GM10248 (cell line): ENCODE measurements at places on chromosomes 6 and 20.

GRCh38 chr20:53557130-53557529 is 36.5 kb downstream of the ZNF217 start:
- no peak for DNase-seq

DNA sequence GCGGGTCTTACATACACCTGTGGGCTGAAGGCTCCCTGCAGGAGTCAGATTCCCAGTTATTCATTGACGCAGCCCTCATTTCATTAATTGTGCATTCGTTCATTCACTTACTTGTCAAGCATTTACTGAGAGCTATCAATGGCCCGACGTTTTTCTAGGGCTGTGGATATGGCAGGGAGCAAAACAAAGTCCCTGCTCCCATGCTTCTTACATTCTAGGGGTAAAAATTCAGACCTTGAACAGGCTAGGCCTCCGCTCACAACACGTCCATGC is 369 bp upstream of the NSFL1C start:
- DNase-seq, result no peak

DNA sequence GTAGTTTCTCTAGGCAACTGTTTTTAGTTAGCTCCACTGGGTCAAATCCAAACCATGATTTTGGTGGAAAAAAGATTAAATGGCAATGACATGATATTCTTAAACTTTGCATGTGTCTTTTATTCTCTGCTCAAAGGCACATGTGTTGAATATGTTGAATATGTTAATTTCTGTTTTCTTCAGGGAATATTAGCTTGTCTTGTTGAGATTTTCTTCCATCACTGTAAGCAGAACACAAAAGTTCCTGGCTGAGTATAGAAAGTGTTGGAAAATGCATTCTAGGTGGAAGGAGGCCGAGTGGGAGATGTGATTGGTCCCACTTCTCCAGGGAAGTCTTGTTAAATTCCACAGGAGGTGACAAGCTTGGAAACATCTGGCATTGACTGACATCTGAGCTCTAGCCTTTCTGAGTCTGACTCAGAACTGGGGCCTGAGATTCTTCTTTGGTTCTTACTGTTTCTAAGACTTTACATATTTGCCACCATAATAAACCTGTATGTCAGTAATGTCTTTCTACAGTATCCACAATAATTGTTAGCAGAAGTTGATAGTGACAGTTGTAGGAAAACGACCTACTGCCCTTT is 81.1 kb downstream of the LAMA4 start:
- no peak for DNase-seq

GRCh38 chr6:24867104-24867703 is 68.5 kb upstream of the ARMH2 start:
- DNase-seq, result no peak

DNA sequence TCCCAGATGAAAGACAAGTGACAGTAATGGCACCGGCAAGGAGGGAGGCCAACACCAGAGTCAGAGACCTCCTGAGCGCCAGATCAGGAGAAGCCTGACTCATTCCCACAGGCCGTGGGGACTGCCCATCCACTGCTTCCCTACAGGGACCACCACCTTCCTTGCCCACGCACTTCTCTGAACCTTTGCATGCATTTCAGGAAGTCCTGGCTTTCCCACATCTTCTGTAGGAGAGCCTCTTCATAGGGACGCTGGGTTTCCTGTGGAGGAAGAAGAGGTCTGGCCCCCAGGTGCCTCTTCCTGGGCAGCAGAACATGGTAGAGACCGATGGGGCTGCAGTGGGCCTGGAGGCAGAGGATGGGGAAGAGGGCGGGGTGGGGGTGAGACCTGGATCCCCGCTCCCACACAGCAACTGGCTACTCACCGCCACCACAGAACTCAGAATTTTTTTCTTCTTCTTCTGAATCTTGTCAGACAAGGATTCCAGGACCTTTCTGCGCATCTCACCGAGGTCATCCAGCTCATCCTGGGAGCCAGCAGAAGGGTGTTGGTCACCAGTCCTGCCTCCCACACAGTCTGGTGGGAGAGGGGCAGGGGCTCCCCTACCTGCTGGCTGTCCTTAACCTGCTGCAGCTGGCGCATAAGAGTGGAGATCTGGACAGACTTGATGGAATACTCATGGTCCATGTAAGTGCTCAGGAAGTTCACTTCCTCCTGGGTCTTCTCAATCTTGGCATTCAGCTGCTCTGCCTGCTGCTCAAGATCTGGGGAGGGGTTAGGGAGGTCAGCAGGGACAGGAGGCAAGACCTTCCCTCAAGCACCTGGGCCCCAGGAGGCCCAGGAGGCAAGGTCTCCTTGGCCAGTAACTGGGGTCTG is 13.7 kb downstream of the C20orf96 start:
- DNase-seq, result no peak

GRCh38 chr6:13331516-13332348 is 3.4 kb upstream of the TBC1D7 start:
- DNase-seq, result peak; percentile 42

GRCh38 chr6:41545247-41545702 is 906 bp upstream of the FOXP4 start:
- DNase-seq, result no peak

DNA sequence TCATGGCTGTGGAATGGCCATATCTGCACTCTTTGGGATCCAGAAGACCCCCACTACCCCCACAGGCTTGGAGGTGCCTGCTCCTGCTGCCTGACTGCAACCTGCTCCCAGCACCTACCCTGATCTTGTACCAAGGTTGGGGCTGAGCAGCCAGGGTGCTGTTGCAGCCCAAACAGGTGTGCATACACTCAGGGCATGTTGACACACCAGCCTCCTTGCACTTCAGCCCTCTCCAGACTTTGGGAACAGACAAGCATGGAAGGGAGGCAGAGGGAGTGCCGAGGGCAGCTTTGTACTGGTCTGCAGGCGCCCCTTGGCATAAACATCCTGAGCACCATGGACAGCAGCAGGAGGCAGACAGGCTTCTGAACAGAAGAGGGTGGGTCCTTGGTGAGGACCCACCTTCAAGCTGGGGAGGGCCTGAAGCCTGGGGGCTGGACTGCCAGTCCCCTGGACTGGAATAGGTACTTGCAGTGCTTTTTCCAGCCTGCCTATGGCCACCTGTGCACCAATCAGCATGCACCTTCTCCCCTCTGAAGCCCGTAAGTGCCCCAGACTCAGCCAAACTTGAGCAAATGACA is 1675.8 kb downstream of the HACE1 start:
- DNase-seq, result no peak

DNA sequence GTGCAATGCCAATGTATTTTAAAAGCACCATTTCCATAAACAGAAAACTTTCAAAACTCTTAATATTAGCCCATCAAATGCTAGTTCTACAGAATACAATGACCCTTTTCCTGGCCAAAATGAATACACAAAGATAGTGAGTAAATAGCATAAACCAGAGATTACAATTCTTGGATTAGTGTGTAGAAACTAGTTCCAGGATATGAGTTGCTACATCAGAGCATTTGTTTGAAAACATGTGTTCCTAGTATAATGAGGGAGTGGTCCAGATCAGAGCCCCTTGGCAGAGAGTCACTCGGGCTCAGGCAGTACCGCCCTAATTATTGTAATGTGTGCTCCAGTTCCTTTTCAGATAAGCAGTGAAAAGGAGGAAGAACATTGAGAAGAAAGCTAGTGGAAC is 63.7 kb upstream of the COL21A1 start:
- no peak for DNase-seq

DNA sequence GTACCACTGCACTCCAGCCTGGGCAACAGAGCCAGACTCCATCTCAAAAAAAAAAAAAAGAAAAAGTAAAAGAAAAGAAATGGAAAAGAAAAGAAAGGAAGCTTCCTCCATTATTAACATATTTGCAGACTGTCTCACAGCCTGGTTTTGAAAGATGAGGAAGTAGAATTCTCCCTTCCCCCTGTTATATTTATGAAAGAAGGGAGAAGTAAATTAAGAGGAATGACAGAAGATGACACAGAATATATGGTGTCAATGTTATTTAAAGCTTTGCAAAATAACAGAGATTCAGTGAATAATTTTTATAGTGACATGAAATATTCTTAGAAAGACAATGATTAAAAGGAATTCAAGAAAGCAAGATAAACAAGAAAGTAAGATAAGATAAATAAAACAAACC is 83.7 kb upstream of the PRSS16 start:
- no peak for DNase-seq

- no peak for DNase-seq
Measured at GRCh38 chr6:112744827-112745226, 397.7 kb downstream of the RFPL4B start.

- no peak for DNase-seq
Measured at GRCh38 chr6:61649845-61650244, 636.2 kb downstream of the KHDRBS2 start.

- no peak for DNase-seq
Measured at GRCh38 chr20:48193627-48194425, 408.5 kb upstream of the SULF2 start.

- no peak for DNase-seq
Measured at GRCh38 chr20:49548371-49548947, 19.5 kb downstream of the PTGIS start.

DNA sequence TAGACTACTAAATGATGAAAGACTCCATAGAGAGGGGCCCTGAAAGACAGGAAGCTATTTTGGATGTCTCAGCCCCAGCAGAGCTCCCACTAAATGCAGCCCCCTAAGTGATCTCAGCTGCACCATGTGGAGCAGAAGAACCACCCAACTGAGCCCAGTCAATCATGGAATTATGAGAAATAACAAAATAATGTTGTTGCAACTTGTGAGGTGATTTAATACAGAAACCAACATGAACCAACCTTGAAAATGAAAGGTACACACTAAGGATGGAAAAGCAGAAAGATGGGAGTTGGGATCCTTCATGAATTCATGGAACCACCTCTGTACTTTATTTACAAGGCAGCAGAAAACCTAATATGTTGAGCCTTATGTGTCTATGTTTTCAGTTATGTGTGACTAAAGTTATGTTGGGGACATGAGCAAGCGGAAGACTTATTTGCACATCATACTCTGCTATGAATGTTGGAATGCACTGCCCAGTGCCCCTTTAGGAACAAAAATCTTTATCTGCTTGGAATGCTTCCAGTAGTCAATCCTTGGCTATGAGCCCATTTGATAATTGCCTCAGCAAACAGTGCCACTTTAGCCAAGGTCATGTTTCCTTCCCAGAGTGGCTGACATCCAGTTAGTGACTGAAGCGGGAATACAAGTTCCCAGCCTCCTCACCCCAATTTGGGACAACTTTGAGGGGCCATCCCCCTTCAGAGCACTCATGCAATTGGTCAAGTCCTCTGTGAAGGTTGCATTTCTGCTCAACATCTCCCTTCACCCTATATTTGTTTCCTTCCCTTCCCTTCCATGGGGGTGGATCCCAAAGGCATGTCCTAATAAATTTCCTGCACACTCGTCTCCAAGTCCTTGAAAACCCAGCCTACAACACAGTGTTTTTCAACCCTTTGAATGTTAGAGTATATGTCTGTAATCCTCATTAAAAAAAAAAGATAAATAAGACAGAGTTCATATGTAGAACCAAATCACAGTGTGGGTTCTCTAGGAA is 18.4 kb downstream of the TP53RK start:
- no peak for DNase-seq

DNA sequence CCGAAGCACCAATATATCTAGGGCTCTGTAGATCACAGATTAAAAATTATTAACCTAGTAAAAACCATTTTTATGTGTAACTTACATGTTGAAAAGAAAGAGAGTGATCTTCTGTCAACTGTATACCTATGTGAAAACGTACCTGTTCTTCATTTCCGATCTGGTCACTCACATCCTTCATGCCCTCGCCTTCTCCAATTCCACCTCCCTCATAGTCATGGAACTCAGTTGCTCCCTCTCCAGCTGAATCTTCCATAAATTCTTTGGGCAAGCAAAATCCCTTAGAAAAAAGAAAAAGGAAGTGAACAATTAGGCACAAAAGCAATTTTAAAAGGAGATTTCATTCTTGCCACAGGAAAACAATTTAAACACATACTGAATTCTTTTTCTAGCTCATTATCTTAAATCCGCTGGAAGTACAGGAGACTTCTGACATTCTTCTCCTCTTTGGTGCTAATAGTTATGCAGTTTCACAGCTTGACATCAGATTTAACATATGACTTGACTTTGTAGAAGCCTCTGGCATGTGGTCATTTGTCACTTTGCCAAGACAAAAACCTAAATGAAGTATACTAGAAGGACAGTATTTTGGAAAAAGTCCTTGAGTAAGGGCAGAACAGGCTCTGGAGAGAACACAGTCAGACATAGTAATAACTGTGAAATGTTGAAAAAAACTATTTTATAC is 29.5 kb upstream of the LYRM2 start:
- DNase-seq, result no peak

- DNase-seq, result peak; percentile 63
Measured at GRCh38 chr20:46994341-46994740, 99.7 kb downstream of the EYA2 start.

DNA sequence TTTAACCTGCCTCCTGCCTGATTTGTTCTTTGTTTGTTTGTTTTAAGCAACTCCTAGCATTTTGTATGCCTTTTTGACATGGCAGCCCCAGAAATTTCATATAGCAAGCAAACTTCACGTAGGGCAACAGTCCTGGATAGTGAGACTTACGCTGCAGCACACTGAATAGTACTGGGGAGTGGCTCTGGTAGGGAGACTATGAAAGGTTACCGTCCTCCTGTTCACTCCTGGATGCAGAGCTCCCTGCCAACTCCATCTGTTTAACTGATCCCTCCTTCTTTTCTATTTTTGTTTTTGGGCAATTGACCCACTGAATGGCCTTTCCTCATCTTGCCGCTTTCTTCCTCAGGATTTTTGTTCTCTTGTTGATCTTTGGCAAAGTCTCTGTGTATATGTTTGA is 44.5 kb upstream of the BMP6 start:
- DNase-seq, result no peak

- peak; percentile 6 for DNase-seq
Measured at GRCh38 chr20:24909861-24910260, 39.2 kb upstream of the CST7 start.

- peak; percentile 88 for DNase-seq
Measured at GRCh38 chr6:33312361-33313104, 1.3 kb downstream of the TAPBP start.

DNA sequence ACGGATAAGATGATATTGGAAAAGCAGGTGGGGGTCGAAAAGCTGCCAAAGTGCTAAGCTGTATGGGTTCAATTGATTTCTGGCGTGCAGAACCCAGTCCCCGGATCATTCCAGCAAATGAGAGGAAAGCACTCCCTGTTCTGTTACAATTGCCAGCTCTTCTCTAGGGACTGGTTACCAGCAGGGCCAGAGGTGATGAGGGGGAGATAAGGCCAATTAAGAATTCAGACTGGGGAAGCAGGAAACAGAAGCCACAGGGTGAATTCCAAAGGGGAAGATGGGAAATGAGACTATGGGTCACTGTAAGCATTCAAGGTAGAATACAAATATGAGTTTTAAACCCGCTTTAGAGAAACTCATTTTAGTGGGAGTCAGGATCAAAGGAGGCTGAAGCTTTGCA is 349.4 kb upstream of the MAP3K7 start:
- no peak for DNase-seq

- DNase-seq, result peak; percentile 7
Measured at GRCh38 chr6:146950351-146950835, 253.8 kb upstream of the STXBP5 start.

GRCh38 chr20:46975976-46976375 is 81.3 kb downstream of the EYA2 start:
- DNase-seq, result no peak

DNA sequence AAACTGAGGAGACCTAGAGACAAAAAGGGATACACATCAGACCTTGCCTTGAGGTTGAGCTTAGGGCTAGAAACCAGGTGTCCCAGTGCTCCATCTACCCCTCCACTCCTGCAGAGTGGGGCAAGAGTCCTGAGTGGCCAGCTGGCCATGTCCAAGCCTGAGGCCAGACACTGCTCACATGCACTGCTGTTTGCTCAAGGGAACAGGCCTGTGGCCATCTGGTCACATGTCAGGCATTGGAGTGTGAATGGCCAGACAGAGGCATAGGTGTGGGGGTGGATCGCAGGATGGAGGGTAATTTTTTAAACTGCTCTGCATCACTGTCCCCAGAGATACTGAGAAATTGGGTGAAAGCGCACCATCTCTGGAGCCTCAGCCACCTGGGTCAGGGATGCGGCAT is 30.5 kb downstream of the MAFB start:
- DNase-seq, result no peak
